Stimulated activated CD4-positive, alpha-beta T cell treated with anti-CD3 and anti-CD28 coated beads, Interleukin-4, amount 100 ng/mL, for 48 hours (primary cell): ENCODE measurements at places on chromosomes 6 and 20.

DNA sequence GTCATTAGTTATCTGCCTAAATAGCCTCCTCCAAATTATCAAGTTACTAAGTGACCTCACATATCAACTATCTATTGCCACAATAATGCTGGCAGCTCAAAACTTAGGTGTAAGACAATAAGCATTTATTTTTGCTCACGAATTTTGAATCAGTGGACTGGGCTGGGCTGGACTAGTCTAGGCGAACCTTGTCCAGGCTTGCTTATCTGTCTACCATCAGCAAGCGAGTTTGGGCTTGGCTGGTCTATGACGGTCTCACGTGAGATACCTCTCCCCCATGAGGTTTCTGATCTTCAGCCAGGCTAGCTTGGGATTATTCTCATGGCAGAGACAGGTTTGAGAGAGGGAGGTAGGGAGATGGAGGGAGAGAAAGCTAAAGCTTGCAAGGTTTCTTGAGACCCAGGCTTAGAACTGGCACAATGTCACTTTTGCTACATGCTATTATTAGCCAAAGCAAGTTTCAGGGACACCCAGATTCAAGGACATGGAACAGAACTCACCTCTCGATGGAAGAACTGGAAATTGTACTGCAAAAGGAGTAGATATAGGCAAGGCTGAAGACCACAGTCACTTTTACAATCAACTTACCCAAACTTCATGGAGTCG, 80.9 kb downstream of the WASF1 start:
- no peak for DNase-seq

DNA sequence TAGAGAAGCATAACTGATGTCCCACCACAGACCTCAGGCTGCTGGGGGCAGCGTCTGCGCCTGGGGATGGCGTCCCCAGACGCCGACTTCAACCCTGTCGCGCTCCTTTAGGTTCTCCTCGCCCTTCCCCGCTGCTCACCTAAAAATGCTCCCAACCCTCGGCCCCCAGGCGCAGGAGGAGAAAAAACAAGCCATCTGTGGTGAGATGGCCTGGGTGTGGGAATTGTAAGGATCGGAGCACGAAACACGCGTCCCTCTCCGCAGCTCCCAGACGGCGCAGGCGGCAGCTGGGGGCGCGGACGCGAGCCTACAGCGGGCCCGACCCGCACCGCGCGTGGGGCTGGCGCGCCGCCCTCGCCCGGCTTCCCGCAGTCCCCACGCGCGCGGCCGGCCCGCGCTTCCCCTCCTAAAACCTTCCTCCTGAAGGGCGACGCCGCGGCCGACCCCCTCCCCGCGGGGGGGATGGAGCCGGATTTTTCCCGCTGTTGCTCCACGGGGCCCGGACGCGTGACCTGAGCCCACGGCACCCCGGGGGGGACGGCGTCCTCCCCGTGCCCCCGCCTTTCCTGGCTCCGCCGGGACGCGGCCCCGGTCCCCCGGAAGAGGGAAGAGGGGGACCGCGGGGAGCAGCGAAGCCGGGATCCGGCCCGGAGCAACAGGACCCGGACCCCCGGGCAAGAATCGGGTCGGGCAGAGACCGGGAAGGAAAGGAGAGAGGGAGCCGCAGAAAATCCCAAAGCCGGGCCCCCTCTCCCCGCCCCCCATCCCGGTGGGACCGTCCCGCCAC, 611 bp downstream of the EPB41L2 start:
- no peak for DNase-seq

DNA sequence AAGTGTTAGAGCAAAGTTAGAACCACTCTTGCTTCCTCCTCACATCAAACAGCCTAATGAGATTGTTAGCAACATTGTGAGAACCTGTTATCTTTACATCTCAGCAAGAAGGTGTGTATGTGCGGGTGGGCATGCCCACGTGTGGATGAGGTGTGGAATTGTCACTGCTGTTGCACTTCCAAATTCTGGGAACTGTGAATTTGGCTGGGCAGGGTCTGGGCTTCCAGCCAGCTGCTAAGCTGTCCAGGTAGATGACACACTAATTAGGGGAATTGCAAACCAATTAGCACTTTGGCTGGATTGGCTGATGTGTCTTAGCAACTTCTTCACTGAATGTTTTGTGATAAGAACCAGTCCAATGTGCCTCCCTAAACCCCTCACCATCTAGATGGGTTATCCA, 848.2 kb downstream of the DHX35 start:
- no peak for DNase-seq

DNA sequence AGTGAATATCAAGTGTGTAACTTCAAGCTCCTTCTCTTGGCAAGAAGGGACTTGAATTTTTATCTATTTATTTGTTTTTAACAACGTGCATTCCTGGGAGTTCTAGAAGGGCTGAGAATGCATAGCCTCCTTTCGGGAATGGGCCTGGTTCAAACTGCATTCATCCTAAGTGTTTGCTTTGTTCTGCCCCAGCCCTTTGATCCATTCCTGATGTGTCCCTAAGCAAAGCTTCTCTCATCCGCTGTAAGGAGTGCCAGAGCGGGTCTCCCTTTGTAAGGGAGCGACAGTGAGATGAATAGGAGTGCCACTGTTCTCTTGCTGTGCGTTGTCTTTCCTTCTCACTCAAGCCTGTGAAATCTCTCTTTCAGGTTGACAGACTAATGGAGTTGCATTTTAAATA, 61.0 kb upstream of the VSTM2L start:
- no peak for DNase-seq

GRCh38 chr6:132830334-132830751, 16.0 kb downstream of the RPS12 start:
- DNase-seq = no peak
